ENCODE measurements at places on chromosomes 2 and 18.

DNA sequence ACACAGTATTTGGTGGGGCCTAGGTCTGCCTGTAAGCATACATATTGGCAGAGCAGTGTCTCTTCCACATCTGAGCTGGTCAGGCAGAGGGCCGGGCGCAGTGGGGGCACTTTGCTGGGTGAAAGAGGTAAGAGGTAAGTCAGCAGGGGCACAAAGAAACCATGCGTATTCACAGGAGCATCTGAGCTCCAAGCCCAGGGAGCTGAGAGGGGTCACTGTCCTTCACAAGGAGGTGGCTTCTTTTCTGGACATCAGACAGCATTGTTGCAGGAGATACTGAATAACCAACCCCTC is 201.7 kb downstream of the AGAP1 start:
- DNase-seq, result no peak

DNA sequence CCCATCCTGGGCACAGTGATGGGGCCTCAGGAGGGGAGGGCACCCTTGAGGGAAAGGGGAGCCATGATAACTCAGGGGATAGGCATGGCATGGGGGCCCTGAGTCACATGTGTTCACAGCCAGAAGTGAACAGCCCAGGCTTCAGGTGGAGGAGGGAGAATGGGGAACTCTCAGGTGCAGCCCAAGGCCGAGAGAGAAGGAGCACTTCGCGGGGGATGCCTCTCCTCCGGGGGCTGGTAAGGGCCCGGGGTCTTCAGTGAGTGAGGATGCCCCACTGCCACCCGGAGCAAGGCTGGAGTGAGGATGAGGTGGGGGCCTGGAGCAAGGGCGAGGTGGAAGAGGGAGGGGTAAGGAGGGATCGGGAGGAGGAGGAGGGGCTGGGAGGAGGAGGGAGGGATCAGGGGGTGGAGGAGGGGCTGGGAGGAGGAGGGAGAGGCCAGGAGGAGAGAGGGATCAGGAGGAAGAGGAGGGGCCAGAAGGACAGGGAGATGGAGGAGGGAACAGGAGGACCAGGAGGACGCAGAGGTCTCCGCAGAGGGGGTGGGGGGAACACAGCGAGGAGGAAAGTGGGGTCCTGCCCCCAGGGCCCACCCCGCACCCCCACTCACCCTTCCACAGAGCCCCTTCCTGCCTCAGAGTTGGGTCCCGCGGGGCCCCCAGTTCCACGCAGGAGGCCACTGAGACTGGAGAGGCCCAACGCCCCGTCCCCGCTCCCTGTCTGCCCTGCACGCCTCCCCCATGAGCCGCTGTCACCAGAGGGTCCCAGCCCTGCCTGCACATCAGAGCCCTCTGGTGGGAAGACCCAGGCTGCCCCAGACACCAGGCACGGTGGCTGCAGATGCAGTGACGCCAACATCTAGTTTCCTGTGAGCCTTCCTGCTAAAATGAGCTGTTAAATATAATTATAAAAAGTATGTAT is 42.8 kb downstream of the RAMP1 start:
- no peak for DNase-seq

- no peak for DNase-seq
Observed at GRCh38 chr18:56373601-56374000, 264.8 kb downstream of the TXNL1 start.

GRCh38 chr18:36381075-36381474 is 83.6 kb downstream of the FHOD3 start:
- no peak for DNase-seq

DNA sequence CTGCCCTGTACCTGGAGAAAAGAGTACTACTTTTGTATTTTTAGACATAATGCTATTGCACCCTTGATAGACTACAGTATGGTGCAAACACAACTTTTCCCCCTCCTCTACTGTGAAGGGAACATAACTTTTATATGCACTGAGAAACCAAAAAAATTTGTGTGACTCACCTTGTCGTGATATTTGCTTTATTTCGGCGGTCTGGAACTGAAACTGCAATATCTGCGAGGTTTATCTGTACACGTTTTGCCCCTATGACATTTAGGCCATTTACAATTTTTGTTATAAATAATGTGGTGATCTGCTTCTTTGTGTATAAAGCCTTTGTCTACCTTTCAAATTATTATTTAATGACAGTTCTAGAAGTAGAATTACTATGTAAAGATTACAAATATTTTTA is 34.4 kb upstream of the AAK1 start:
- DNase-seq, result no peak

DNA sequence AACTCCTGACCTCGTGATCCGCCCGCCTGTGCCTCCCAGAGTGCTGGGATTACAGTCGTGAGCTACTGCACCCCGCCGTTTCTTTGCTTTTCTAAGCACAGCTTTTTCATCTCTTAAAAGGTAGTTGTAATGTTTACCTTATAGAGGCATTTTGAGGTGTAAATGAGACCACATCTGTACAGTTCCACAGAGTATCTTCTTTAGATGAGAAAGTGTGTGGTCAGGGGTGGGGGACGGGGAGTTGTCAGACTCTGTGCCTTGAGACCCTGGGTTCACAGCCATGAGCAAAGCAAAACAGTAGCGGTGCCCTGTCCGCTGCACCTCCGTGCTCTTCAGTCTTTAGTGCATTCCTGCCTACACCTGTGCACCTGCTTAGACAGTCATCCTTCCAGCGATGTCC is 251.6 kb downstream of the ZNF407 start:
- DNase-seq, result no peak

GRCh38 chr2:51511002-51511401 is 479.1 kb upstream of the NRXN1 start:
- no peak for DNase-seq

- DNase-seq, result no peak
Observed at GRCh38 chr2:14635391-14635871, 2.9 kb downstream of the LRATD1 start.

GRCh38 chr2:45908316-45909170 is 257.1 kb downstream of the PRKCE start:
- no peak for DNase-seq

DNA sequence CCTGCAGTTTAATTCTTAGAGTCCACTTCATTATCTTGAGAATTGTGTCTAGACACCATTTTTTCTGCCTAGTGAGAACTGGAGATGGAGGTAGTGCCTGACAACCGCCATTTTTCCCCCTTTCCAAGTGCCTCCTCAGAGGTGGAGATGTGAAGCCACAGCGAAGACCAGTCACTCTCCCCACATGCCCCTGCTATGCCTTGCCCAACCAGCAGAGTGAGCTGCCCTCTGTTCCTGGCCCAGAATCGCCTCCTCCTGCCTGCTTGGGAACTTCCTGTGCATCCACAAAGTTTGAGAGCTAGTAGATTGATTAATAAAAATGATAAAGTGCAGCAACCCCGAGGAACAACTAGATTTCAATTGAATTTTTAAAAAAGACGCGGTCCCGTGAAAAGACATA is 123.3 kb downstream of the CLIP4 start:
- no peak for DNase-seq
